NCI-H748 treated with DMSO at 0.1 percent for 48 hours (cell line): ENCODE measurements at places on chromosomes 1 and 21.

DNA sequence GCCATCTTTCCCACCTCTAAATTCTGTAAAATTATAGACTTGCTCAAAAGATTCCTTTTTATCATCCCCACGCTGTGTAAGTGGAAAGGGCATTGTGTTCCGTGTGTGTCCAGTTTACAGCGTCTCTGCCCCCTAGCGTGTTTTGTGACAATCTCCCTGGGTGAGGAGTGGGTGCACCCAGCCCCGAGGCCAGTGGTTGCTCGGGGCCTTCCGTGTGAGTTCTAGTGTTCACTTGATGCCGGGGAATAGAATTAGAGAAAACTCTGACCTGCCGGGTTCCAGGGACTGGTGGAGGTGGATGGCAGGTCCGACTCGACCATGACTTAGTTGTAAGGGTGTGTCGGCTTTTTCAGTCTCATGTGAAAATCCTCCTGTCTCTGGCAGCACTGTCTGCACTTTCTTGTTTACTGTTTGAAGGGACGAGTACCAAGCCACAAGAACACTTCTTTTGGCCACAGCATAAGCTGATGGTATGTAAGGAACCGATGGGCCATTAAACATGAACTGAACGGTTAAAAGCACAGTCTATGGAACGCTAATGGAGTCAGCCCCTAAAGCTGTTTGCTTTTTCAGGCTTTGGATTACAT, 61.9 kb downstream of the POFUT2 start:
- DNase-seq: no peak

DNA sequence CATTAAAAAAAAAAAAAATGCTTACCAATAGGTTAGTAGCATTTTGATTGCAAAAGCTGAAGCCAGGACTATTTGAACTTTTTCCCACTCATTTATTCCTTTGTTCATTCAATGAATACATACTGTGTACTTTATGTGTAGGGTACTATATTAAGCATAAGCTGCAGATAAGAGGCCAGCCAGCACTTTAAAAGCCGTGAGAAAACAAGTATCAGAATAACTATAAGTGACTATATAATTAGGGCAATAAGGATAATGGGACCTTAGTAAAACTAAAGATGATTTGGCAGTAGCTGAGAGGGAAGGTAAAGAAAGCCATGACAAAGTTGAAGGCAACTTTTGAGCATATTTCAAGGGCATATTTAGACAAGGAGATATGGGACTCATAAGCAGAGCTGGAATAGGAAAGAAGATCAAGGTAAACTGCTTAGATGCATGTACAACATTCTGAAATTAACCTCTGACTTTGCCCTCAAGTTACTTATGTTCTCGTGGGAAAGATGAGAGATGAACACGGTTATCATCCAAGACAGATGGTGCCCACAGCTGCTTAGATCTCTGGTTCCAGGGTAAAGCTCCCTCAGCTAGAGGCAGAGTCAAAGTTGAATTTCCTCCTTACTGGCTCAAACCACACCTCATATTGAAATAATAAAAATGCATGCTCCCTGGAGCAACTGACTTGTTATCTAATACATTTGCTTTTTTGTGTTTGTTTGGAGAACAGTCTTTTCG, 44.0 kb upstream of the FMO2 start:
- no peak for DNase-seq

DNA sequence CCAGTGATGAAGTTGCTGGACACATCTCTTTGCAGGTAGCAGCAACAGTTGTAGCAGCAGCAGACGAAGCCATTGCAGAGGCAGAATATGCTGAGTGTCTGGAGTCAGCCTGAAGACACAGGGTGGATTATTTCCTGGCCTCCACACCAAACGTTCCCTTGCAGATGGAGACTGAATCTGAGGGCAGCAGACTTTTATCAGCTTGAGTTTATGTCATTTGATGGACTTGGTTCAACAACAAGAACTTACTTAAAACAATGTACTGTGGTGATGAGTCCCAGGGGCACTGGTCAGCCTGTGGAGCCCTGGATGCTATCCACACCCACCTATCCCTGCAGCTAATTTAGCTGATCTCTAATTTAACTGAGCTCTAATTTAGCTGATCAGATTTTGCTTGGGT, 17.1 kb upstream of the MPZL1 start:
- no peak for DNase-seq

DNA sequence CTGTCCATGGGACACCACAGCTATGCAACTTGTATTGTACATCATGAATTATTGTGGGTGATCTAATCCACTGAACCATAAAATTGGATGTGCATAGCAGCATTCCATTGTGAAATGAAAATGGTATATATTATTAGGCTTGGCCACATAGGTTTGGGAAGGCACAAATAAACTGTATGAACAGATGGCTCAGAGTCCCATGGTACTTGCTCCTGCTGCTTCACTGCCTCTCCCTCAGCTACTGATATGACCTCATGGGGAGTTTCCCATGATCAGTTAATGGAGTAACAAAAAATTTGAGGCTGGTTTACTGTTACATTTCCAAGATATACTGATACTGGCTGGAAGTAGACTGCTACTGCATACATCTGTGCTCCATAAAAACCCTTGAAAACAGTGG, 152.7 kb upstream of the NEGR1 start:
- no peak for DNase-seq

DNA sequence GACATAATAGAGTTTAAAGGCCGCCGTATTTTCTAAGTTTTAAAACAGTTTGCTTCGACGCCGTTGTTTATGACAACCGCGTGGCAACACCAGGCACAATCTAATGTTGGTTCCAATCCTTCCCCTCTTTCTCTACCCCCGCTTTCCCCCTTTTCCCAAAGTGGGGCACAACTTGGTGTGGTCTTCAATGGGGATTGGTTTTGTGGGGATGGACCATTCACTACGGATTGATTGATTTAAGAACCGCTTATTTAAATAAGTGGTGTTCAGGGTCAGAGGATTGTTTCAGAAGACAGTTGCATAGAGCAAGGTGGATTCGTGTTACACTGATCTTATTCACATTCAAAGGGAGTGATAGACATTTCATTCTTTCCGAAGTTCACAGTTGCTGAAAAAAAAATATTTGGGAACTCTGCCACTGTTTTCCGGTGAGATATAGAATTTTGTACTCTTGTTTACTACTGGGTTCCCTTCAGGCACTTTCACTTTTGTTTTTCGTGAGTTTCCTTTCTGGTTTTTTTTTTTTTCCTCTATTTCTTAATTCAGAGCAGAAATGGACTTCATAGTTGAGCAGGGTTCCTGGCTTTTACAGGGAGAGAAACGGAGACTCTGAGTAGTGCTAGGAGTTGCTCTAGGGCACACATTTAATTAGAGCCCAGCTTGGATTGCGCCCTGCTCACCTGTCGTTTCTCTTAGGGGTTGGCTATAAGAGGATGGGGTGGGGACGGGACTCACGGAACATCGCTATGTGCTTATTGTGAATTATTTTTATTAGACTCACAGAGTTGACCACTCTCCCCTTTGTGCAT, 79.6 kb upstream of the AK4 start:
- DNase-seq: no peak

GRCh38 chr1:1179346-1179982, 5.8 kb downstream of the TTLL10 start:
- DNase-seq: no peak
